Posterior cingulate gyrus (tissue), 11 donors: ENCODE measurements at places on chromosomes 12 and 14.
A peak's percentile ranks its signal among the peaks of the same experiment; 100 is the strongest.

- DNase-seq, result no peak
Measured at GRCh38 chr12:48933664-48934311, 8.5 kb upstream of the FKBP11 start.

DNA sequence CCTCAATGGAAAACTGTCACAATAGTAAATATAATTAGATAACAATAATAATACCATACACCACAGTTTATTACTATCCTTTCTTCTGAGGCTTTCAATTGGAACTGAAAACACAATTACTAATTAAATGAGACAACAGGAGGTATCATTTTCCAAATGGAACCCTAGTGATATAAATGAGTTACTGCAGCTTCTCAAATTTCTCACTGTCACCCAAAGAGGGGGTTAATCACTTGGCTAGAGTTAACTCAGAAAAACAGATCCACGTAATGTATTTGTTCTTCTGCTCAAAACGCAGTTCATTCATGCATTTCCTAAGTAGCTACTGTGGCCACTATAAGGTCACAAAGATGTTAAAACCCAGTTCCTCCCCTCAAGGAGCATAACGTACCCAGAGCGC, 120.9 kb upstream of the FOXN3 start:
- DNase-seq, result no peak

GRCh38 chr12:120818416-120818815, 85.7 kb downstream of the SPPL3 start:
- DNase-seq, result no peak

GRCh38 chr14:103569408-103569807, 6.6 kb downstream of the COA8 start:
- DNase-seq, result peak; percentile 80

DNA sequence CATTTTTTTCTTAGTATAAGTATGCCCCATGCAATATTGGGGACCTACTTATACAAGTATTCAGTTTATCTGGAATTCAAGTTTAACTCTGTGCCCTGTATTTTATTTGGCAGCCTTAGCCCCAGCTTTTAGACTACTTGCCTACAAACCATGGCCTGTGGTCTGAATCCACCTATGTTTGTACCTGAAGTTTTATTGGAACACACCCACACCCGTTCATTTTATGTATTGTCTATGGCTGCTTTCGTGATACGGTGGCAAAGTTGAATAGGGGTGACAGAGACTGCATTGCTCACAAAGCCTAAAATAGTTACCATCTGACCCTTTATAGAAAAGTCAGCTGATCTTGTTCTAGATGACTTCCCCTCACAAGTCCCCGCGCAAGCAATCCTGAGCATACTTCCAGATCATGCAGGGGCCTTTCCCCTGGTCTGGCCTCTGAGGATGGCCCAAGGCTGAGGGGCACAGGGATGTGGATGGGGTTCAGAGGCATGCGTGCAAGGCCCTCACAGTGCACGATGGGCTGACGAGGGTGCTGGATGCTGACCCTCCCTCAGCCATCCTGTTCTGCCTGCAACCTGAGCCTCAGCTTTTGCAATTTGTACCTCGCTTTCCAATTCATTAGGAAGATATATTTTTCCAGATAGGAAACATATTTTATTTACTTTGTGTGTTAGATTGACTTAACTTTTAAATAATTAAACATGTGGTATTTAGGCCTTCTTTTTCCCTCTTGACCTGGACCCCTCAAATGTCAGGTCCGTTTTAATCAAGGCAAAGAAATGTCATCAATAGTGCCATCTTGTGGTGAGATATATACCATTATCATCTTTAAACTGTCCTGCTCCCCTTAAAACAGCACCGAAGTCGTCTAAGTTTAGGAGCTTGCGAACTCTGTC, 527.3 kb upstream of the CCDC196 start:
- no peak for DNase-seq
